Adrenal gland (tissue), 19 donors: ENCODE measurements at places on chromosomes 1 and 21. TPM values are rescaled to one million over a fixed set of nuclear protein-coding genes. Genes with fewer than 3 reads are reported as not detected.
A peak's percentile ranks its signal among the peaks of the same experiment; 100 is the strongest.

Gene SMPDL3B
- polyA plus RNA-seq, result not detected

Gene ZRANB2
- 100.0 TPM for polyA plus RNA-seq

Gene UFC1
- 121 TPM for polyA plus RNA-seq

Gene FNDC5
- polyA plus RNA-seq, result 67.3 TPM

Gene ABCD3
- 11.2 TPM for polyA plus RNA-seq

Gene TRIM45
- 44.0 TPM for polyA plus RNA-seq

Gene SPRR2B
- polyA plus RNA-seq, result not detected

Gene AMY1B
- not detected for polyA plus RNA-seq

Gene TAL1
- polyA plus RNA-seq, result 2.9 TPM

Gene CRNN
- polyA plus RNA-seq, result 1.0 TPM

Gene LCE2B
- polyA plus RNA-seq, result not detected

Gene KCNJ6
- polyA plus RNA-seq, result 0.11 TPM

DNA sequence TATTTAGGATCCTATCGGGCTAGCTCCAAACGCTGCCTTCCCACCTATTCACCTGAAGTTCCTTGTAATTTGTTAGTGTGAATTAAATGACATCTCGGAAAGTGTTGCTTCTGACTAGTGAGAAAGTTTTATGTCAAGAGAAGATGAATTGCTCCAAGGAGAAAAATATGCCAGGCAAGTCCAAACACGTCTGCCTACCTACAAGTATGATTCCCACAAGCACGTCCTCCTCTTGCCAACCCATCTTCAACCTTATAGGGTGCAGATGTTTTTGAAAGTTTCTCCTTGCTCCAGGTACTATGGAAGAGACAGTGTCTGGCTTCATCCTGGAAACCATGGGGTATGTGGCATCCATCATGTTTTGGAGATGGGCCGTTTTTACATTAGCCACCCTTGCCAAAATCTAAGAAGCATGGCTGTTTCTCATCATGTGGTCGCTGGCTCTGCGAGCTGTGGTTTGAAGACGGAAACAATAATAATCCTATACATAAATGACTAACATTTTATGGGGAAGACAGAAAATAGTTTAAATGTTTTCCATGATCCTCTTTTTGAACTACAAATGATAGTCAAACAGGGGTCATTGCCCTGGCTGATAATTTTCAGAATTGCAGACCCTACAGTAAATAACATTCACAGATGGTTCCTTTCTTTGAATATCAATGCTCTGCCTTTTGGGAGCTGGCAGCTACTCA lies 505.8 kb downstream of the SMYD3 start:
- DNase-seq, result no peak

DNA sequence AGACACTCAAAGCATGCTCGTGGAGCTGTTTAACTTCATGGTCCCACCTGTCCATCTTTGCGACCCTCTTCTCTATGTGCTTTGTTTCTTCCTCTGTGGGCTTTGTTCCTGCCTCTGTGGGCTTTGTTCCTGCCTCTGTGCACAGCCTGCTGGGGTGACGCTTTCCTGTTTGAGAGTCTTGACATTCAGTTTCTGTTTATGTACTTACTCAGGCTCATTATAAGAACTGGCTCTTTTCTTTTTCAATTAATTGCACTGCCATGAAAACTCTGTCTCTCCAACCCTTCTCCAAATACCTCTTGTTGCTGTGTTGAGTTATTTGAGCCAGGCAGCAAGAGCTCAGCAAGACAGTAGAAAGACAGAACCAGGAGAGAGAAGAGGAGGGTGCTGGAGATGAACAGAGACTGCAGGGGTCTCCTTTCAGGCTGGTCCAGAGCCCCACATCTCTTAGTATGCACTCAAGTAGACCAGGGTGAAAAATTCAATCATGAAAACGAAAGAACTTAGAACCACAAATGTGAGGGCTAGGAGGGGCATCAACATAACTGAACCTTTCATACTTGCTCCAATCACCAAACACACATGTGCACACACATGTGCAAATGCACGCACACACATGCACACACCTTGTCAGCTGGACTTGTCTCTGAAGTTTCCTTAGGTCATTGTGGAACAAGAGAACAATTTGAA lies 88.3 kb upstream of the SGIP1 start:
- no peak for DNase-seq

DNA sequence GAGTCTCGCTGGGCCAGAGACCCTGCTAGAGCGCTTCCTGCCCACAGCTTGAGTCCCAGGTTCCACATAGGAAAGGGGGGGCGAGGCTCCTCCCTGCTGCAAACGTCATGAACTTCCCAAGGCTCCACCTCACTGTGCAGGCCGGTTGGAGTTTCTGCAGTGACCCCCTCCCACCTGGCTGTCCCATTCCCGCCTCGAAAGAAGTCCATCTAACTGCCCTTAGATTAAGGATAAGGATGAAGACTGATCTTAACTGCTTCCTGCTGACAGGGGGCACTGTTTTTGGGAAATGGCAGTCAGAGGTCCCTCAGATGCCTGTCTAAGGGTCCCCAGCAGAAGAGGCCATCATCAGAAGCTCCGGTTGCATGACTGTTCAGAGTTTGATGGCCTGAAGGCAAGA lies 62.7 kb downstream of the STUM start:
- no peak for DNase-seq

GRCh38 chr1:37509181-37509580 lies 5.4 kb downstream of the MEAF6 start:
- DNase-seq, result no peak

- DNase-seq, result no peak
These were observed 1093.6 kb upstream of the B3GALT2 start for GRCh38 chr1:194279975-194280374.

GRCh38 chr1:151142411-151143056 lies 3.9 kb downstream of the SEMA6C start:
- peak; percentile 15 for DNase-seq

- DNase-seq, result no peak
These were observed 22.0 kb upstream of the SRRM1 start for GRCh38 chr1:24621121-24621520.

DNA sequence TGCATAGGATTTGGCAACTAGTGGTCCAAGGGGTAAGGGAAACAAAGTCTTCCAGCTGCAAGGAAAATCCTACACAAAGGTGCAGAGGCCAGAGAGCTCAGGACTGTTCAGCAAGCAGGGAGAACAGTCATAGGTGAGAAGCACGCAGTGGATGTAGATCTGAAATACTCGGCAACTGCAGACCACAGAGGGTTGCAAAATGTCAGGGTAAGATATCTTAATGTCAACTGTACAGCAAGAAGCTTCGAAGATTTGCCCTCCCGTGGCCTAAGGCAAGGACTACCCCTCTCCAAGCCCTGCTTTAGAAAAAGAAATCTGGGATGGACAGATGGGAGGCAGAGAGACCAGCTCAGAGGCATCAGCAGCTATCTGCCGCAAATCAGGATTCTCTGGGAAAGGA lies 153.4 kb upstream of the IRF2BP2 start:
- DNase-seq, result no peak

GRCh38 chr1:59699227-59699847 lies 115.4 kb upstream of the HOOK1 start:
- DNase-seq, result peak; percentile 33

GRCh38 chr1:218401441-218401997 lies 56.4 kb downstream of the TGFB2 start:
- no peak for DNase-seq

DNA sequence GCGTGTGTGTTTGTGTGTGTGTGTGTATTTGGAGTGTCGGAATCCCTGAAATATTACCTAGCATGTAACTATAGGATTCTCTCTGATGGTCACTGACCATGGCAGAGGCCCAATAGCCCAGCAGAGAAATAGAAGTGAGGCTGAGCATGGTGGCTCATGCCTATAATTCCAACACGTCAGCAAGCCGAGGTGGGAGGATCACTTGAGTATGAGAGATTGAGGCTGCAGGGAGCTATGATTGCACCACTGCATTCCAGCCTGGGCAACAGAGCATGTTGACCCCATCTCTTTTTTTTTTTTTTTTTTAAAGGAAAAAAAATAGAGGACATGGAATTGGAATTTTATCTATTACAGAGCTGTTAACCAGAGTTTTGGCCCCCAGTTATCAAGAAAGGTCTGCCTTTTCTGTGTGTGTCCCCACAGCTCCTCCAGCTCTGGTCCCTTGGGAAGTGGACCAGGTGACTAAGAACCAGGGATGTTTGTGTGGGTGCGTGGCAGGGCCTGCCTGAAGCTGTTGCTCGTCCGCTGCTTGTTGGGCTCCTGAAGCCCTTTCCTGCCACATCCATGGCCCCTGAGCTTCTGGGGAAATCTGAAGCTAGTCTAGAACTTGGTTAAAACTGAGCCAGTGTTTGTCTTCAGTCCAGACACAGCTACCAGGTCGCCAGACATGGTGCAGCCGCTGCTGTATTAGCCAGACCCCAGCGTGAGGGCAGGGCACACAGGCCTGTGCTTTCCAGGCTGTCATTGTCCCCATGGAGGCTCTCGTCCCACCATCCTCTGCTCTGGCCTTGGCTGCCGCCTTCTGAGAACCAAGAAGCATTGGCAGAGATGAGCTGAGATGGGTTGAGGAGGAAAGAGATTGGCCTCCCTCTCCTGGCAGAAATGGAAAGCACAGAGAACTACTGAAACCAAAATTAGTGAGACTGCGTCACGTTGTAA lies 25.5 kb downstream of the CAPN9 start:
- DNase-seq, result peak; percentile 69

- DNase-seq, result no peak
These were observed 1.6 kb upstream of the PANK4 start for GRCh38 chr1:2528016-2528415.

DNA sequence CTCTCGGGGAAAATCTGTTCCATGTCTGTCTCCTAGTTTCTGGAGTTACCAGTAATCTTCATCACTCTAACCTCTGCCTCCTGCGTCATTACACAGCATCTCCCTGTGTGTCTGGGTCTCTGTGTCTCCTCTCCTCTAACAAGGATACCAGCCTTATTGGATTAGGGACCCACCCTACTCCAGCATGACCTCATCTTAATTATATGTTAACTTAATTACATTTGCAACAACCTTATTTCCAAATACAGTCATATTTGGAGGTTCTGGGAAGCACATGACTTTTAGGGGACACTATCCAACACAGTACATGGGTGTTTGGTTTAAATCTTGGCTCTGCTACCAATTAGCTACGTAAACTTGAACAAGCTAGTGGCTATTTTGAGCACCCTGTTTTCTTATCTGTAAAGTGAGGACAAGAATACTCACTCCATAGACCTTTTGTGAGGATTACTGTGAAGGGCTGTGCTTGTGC lies 83.9 kb upstream of the SGIP1 start:
- no peak for DNase-seq

GRCh38 chr1:167716000-167716271 lies 5.8 kb upstream of the MPZL1 start:
- DNase-seq, result no peak

- DNase-seq, result no peak
These were observed 3.5 kb downstream of the NTMT2 start for GRCh38 chr1:170149241-170149640.

DNA sequence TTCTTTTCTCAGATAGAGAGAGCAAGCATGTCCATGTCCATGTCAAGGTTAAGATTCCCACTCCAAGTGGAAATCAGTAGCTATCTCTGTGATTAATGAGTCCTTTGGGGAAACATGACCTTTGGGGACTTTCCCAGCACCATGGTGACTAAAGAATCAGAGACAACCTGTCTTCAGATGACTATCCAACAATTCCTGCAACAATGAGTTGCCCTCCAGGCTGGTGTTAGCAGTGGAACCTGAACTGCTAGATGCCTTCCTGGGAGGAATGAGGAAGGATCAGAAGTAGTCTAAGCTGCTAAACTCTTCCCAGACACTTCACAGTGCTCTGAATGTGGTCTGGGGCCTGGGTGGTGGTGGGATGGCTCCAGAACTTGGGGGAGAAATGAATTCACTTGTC lies 6.5 kb downstream of the S100A9 start:
- no peak for DNase-seq

GRCh38 chr1:44946725-44947062 lies 39.7 kb downstream of the EIF2B3 start:
- DNase-seq, result no peak

- DNase-seq, result no peak
These were observed 65.4 kb upstream of the PODN start for GRCh38 chr1:52996653-52997052.

- DNase-seq, result no peak
These were observed 83.6 kb downstream of the JAK1 start for GRCh38 chr1:64882574-64883255.

DNA sequence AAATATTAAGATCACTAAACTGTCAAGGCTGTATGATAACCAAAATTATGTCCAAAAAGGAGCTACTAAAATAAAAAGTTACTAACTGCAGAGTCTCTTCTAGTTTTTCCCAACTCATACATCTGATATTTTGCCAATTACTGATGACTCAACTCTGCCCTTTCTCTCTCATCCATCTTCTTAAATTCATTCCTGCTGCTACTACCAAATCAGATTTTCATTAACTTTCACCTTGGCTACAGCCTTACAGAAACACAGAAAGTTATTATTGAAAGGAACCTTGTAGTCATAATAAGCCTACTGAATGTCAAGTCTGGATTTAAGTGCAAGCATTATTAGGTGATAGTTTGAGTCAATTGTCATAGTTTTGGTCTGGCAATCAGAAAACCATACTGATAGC lies 273.1 kb downstream of the DPYD start:
- no peak for DNase-seq

DNA sequence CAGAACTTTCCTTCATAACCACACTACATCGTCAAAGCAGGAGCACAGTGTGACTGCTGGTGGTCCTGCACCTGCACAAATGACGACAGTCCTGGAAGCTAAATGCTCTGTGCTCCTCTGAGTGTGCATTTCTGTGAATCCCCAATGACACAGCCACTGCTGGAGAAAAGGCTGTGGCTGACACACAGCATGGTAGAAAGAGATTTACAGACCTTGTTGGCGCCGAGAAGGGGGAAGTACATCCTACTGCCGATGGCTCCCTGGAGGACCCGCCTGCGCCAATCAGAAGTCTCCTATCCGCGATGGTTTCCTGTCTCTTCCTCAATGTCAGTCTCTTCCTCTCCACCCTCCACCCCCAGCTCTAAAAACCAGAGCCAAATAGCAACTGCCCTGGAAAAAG lies 115.4 kb upstream of the RAB4A start:
- peak; percentile 56 for DNase-seq

DNA sequence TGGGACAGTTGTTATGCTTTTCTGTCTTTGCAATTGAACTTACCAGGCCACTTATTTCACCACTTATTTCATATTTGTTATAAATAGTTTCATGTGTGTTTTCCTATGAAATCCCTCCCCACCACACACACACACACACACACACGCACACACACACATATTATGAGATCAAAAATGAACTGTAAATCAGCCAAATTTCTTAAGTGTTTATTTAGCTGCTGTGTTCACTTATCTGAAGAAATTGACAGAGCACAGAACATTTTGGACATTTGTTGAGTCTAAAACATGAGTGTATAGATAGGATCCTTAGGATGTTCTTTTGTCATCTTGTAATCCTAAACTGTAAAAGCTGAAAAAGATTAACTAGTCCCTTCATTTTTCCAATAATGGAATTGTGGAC lies 7.8 kb upstream of the TNFSF18 start:
- no peak for DNase-seq

GRCh38 chr1:118928739-118929554 lies 59.2 kb downstream of the TBX15 start:
- DNase-seq, result peak; percentile 23

- no peak for DNase-seq
These were observed 326.1 kb upstream of the BEND5 start for GRCh38 chr1:49102752-49103151.

- DNase-seq, result peak; percentile 52
These were observed 2.4 kb upstream of the CD247 start for GRCh38 chr1:167520711-167521206.

- no peak for DNase-seq
These were observed 39.8 kb downstream of the UBE2G2 start for GRCh38 chr21:44761747-44762208.
